GM13977 (cell line): ENCODE measurements at places on chromosomes 3 and 15.

DNA sequence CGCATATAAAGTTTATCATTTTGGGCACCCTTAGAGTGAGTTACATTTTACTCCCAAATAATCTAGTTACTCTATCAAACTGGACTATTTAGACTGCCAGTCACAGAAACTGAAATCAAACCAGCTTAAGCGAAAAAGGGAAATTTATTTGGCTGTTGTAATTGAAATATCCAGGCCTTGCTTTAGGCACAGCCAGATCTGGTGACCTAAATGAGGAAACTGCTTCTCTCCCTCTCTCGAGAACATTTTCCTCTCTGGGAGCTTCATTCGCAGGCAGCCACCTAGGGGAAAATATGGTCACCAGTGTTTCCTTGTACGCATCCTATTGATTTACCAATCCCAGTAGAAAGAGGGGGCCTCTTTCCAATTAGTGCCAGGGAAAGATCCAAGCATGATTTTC is 175.3 kb upstream of the MITF start:
- no peak for DNase-seq

- no peak for DNase-seq
These were observed 15.3 kb downstream of the DNAJC13 start for GRCh38 chr3:132432639-132433038.

DNA sequence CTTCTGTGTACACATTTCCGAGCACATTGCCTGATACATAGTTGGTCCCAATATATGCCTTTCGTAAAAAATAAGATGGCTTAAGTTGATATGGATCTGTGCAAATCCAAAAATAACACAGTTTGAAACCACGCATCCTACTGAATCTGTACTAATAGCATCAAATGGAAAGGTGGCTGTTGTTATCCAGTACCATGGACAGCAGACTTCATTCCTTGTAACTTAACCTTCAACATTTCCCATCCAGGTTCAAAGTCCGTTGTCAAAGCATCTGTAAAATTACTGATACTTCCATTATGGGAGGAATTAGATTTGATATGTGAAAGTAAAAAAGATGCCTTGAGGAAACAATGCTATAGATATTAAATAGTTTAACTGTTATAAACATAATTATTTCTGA is 65.5 kb upstream of the C3orf49 start:
- DNase-seq, result no peak

DNA sequence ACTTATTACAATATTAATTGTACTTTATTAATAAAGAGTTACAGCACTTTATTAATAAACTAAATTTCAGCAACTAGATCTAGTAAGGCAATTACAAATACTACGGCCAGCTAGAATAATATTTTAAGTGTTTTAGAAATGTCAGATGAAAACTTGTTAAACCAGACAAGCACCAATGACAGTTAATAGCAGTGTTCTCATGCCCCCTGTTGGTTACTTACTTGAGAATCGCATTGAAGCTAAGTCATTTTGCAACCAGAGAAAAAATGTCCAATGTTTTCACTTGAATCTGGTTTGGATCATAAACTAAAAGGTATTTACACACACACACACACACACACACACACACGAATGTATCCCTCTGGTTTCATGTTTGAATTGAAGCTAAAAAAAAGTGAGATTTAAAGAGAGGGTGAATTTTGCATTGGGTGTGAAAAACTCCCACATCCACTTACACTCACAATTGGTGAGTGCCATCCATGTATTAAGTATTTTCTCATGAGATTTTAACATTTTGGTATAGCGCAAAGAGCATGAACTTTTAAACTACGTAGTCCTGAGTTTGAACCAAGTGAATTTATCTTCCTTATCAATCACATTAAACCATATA is 347.7 kb downstream of the ZBBX start:
- DNase-seq, result no peak
